ENCODE measurements at places on chromosomes 7 and 10. TPM values are rescaled to one million over a fixed set of nuclear protein-coding genes. Genes with fewer than 3 reads are reported as not detected.

The C10orf95 gene
- not detected for total RNA-seq

The SLC29A3 gene
- 4.3 TPM for total RNA-seq

The FKBP6 gene
- total RNA-seq = not detected

The STRIP2 gene
- 6.1 TPM for total RNA-seq

The INA gene
- 1.7 TPM for total RNA-seq

The ZNRF2 gene
- total RNA-seq = 5.5 TPM

The SMO gene
- 9.7 TPM for total RNA-seq

The CNNM1 gene
- total RNA-seq = not detected

The LZTS2 gene
- total RNA-seq = 109 TPM

The ABCF2 gene
- total RNA-seq = 69.5 TPM

The SYPL1 gene
- 70.4 TPM for total RNA-seq

The BTRC gene
- 9.0 TPM for total RNA-seq

The PSAP gene
- total RNA-seq = 534 TPM

Measured in myometrial cell (primary cell).